Fibroblast of skin of left biceps (primary cell): ENCODE measurements at places on chromosomes 5 and 9.

- no peak for DNase-seq
Measured at GRCh38 chr9:130017076-130017475, 25.9 kb downstream of the FNBP1 start.

GRCh38 chr9:4290427-4290837, 9.4 kb downstream of the GLIS3 start:
- DNase-seq = no peak

DNA sequence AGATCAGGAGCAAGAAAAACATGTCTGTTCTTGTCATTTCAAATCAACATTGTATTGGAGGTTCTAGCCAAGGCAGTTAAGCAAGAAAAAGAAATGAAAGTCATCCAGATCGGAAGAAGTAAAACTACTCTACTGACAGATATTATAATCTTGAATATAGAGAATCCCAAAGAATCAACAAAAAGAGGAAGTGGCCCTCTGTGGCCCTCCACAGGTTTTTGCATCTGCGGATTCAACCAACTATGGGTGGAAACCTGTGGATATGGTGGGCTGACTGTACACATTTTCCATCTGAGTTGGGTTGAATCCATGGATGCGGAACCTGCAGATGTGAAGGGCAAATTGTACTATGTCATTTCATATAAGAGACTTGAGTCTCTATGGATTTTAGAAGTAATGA, 35.1 kb downstream of the GAS1 start:
- no peak for DNase-seq

DNA sequence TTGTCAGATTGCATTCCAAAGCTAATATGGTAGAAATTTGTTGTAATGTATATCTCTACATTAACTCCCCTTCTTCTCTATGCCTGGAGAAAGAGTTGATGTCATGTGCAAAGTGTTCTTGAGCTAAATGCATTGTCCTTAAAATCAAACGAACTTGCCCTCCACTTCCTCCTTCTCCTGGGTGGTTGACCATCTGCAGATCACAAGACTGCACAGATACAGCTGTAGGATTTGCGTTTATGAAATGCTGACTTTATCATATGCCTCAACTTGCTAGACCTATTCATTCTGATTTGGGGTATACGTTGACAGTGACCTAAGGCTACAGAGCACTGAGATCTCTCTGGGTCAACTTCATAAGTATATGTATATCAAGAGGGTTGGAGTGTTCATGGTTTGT, 8.3 kb downstream of the TRIM32 start:
- DNase-seq = no peak

DNA sequence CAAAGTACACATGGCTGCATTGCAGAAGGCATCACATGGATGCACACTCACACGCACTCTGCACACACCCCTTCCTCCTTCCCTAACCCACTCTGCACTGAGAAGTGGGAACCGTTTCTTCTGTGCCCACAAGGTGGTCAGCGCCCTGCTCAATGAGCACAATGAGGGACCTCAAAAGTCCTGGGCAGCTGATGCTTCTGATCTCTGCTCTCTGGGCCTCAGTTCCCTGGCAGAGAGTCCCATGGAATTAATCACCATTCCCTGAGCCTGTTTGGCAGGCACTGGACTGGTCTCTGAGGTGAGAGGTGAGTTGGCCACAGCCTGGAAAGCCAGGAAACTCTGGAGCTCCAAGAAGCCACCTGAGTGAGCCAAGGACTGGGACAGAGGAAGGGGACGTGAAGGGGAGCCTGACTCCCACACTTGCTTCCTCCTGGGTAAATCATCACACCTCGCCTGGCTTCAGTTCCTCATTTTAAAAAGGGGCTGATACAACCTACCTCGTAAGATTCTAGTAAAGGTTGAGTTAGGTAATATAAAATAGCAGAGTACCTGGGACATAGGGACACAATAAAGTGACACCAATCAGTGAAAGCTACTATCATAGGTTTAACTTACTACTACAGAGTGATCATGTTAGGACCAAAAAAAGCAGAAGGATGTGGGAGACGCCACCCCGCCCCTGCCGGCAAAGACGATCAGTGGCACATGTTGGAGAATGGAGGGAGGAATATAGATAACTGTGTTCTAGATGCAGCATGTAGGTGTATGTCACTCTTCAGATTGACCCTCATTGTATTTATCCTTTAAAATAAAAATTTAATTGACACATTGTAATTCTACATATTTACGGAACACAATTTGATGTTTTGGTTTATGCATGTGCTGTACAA, 21.1 kb upstream of the IGFBPL1 start:
- DNase-seq = no peak

DNA sequence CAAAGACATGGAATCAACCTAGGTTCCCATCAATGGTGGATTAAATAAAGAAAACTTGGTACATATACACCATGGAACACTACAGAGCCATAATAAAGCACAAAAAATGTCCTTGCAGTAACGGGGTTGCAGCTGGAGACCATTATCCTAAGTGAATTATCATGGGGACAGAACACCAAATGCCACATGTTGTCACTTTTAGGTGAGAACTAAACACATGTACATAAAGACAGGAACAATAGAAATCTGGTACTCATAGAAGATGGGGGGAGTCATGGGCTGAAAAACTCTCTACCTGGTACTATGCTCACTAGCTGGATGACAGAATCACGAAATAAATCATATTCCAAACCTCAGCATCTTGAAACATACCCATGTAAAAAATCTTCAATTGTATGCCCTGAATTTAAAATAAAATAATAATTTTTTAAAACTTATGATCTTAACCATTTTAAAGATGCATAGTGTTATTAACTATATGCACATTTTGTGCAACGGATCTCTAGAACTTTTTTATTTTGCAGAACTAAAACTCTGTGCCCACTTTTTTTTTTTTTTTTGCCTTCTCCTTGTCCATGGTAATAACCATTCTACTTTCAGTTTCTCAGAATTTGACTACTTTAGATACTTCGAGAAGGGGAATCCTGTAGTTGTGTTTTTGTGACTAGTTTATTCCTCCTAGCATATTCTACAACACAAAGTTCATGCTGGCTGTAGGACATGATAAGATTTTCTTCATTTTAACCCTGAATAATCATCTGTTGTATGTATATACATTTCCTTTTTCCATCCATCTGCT, 1081.6 kb upstream of the ACO1 start:
- DNase-seq = no peak

DNA sequence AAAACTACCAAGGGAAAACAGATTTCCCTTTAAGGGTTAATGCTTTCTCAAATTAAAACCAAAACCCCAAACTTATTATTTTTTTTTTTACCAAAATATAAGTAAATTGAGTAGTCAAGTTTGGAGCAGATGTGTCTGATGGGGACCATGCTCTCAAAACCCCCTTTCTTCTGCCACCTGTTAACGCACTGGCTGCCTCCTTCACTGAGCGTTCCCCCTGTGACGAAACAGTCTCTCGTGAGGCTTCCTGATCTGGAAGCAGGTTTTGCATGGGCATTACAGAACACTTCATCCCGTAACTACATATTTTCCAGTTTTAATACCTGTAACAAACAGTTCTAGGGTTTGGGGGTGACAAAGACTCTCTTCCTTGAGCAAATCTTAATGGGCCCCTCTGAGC, 59.4 kb downstream of the ANKH start:
- no peak for DNase-seq
